Fibroblast of skin of back (primary cell): ENCODE measurements at places on chromosomes 5 and 9.

GRCh38 chr5:92177926-92178487 is 794.9 kb upstream of the ARRDC3 start:
- DNase-seq, result no peak

GRCh38 chr5:108054349-108054748 is 327.5 kb downstream of the FBXL17 start:
- no peak for DNase-seq

- DNase-seq, result no peak
Measured at GRCh38 chr5:160378330-160378729, 7.9 kb upstream of the C1QTNF2 start.

GRCh38 chr5:173240091-173241050 is 5.4 kb upstream of the NKX2-5 start:
- no peak for DNase-seq

DNA sequence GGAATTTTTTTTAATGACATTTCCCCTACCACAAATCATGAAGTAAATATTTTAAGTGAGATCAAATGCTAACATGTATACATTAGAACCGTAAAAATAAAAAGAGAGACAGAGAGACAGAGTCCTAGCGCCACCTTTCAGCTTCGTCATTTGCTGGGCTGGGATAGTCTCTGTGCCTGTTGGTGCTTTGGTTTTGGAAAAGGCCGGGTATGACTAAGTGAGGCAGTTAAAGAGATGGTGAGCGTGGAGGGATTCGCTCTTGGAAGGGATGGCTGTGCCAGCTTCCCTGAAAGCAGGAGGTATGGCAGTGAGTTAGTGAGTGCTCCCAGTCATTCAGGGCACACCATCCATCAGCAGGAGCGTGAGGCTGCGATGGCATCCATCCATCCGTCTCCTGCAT is 729.6 kb upstream of the WWC1 start:
- DNase-seq, result no peak

GRCh38 chr5:37871023-37871815 is 31.4 kb upstream of the GDNF start:
- peak; percentile 91 for DNase-seq

GRCh38 chr9:34592895-34593601 is 3.5 kb upstream of the CNTFR start:
- DNase-seq, result no peak

DNA sequence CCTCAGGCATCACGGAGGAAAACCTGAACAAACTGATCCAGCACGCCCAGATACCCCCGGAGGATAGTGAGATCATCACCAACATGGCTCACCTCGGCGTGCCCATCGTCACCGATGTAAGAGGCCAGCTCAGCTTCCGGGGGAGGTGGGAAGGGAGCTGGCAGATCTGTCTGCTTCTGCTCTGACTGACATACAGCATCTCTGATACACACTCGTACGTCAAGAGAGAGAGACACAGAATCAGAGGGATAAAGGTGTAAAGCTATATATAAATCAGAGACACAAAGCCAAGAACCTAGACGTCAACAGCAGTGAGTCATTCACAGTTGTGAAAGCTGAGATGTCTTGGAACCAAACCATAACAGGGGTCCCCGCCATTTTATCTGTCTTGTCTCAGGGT is 30.1 kb upstream of the CFAP157 start:
- no peak for DNase-seq

GRCh38 chr5:34541067-34541466 is 115.1 kb upstream of the RAI14 start:
- DNase-seq, result no peak

DNA sequence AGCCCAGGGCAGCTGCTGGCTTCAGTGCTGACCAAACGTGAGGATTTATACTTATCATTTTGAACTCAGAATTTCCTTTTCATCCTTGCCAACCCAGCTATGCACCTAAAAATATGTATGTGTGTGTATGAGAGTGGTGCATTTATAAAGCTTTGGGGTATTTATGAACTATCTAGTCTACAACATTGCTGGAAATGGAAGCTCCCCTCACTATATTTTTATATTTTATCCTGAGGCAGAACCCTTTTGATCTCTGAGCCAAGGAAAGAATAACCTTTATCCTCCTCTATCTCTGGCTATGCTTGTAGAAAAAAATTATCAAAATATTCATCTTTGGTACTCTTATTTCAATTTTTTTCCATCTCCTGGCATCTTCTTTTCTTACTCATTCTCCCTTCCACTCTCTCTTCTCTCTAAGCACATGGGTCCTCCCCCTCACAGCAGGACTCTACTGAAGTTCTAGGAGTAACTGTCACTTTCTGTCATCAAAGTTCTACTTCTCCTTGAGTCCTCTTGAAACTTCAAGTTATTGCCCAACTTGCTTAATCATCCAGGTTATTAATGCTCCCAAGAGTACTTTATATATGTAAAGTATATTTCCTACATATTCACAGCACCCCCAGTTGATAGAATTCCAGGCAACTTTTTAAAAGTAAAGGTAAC is 190.9 kb downstream of the HINT1 start:
- DNase-seq, result no peak

DNA sequence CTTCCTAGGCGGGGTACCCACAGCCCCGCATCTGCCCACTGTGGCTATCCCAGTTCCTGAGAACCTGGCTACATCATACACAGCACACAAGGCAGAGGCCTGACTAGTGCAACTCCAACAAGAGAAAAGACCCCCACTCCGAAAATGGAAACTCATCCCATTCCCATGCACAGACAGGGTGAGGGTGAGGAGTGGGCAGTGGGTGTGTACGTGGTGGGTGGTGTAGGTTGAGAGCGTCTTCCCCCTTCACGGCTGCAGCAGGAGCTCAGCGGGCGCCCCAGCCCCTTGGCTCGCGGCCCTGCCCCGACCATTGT is 501 bp upstream of the MAP1B start:
- no peak for DNase-seq
